ENCODE measurements at places on chromosomes 7 and 10.

DNA sequence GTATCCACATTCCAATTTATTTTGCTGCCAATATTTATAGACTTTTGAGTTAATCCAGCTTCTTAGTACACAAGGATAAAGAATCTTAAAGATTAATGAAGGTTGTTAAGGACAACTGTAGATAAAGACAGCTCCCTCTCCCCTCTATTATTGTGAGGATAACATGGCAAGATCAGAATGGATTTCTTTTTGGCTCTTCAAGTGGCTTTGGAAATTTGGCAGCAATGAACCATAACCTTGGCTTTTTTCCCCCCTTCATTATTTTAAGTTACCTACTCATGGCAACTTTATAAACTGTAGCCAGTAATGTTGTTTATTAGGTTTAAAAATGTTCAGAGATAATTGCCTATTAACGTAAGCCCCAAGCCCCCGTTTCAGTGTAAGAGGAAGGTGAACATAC lies 131.1 kb upstream of the SLC26A5 start:
- no peak for DNase-seq

- DNase-seq, result no peak
Observed at GRCh38 chr7:5582532-5582935, 158.9 kb upstream of the TNRC18 start.

DNA sequence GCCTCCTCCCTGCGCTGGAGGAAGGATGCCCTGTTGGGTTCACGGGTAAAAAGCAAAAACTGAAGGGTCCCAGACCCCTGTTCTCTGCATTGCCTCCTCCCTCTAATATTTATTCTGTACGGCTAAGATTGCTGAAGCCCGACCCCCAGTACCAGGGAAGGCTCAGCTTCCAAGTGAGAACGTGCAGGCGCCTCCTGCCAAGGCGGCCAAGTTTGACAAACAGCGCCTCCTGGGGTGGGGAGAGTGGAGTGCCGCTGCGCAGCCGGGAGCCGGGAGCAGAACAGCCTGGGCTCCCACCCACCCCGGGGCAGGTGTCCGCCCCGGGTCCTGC lies 4.7 kb upstream of the EBF3 start:
- no peak for DNase-seq

DNA sequence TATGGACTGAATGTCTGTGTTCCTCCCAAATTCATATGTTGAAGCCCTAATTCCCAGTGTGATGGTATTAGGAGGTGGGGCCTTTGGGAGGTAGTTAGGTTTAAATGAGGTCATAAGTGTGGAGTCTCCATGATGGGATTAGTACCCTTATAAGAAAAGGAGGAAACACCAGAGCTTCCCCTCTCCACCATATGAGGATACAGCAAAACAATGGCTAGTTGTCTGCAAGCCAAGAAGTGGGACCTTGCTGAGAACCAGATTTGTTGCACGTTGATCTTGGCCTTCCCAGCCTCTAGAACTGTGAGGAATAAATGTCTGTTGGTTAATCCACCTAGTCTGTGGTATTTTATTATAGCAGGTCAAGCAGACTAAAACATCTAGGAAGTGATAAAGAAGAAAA lies 102.2 kb downstream of the AHCYL2 start:
- DNase-seq, result no peak

DNA sequence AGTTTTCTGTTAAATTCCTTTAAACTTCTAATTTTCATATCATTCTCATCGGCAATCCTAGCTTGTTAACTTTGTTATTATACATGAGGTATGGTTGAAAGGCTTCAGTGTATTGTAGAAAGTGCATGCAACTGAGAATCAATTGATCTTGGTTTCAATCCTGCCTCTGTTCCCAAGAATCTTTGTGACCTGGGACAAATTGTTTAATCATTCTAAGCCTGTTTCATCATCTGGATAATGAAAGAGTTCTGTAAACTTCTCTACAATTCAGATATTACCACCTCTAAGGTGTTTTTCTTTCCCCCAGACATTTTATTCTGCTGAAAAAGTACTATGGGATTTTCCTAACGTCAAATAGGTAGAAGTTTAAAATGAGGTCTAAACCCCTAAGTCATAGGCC lies 179.0 kb downstream of the RNLS start:
- no peak for DNase-seq

DNA sequence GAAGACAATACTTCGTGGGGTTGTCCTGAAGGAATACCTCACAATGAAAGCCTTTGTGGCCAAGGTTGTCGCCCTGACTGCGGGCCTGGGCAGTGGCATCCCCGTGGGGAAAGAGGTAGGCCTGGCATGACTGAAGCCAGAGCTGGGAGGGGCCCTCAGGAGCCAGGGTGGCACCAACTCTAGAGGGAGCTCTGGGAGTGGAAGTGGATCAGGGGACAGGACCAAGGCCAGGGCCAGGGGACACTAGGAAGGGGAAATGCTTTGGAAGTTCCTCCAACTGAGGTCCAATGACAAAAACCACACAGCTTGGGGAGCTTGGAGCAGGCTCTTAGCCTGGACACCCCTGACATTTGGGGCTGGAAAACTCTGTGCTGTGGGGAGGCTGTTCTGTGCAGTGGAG lies 5.8 kb downstream of the CLCN1 start:
- DNase-seq, result no peak

GRCh38 chr7:115229401-115230105 lies 307.7 kb downstream of the MDFIC start:
- peak; percentile 23 for DNase-seq

DNA sequence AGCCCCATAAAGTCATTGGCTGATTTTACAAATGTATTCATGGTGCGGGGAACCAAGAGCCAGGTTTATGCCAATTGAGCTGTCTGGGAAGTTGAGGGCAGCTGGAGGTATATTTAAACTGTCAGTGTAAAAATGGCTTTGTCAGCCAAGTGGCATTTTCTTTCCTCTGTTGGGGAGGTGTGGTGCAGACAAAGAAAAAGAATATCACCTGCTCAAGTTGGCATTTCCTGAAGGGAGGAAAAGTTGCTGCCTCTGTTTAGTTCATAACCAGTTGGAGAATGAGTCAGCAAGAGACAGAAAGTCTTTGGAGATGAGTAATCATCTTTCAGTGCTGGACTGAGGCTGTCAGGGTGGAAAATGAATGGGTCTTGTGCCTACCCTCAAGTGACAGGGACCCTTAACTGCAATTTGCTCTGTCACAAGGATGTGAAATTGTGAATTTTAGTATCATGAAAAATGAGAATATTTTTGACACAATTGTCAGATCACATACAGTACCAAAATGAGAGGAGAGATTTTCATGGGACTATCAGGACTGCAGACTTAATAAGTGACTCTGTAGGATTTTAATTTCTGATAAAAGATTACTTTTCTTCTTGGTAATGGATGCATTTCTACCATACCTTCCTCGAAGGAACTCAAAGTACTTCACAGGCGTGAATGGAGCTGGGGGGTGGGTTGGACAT lies 137.3 kb downstream of the ANLN start:
- DNase-seq, result peak; percentile 87

- DNase-seq, result no peak
Observed at GRCh38 chr7:112616295-112616694, 135.5 kb downstream of the LSMEM1 start.

DNA sequence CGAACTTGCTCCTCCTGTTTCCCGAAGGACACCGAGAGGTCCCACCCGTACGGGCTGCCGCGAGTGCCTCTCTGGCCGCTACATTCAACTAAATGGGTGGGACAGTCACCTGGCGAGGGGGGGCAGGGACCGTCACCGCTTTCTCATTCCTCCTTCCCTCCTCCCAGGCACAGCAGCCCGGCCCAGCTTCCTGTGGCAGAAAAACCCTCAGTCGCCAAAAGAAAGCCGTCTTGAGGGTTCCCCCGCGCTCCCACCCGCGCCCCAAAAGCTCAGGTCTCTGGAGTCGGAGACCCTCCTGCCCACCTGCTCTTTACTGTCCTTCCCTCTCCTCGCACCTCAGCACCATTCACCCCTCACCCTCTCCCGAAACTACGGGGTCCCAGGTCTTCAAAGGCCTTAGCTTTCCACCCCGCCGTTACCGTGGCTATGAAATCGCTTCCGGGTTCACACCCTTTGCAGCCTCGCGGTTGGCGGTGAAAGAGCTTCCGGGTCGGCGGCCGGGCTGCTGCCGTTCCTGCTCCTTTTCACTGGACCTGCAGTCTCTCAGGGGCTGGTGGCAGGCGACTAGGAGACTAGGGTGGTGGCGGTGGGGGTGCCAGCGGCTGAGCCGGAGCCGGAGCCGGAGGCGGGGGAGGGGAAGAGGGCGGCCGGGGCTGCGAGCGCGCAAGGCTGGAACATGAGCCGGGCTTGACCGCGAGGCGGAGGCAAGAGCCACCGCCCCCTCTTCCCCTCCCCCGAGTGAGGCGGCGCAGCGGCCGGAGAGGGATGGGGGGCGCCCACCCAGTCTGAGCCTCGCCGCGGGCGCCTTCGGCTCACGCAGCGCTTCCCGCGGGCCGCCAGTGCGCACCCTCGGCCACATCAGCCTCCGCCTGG lies at the start of the genes ANKIB1 and KRIT1:
ANKIB1 (plus strand) TSS at position 488 of the 873 bp plus-strand sequence. CDS start 49,005 bp downstream, outside the sequence.
KRIT1 (minus strand) TSS at position 428 of the 873 bp plus-strand sequence. CDS start 3,779 bp downstream, outside the sequence.
- peak; percentile 76 for DNase-seq

DNA sequence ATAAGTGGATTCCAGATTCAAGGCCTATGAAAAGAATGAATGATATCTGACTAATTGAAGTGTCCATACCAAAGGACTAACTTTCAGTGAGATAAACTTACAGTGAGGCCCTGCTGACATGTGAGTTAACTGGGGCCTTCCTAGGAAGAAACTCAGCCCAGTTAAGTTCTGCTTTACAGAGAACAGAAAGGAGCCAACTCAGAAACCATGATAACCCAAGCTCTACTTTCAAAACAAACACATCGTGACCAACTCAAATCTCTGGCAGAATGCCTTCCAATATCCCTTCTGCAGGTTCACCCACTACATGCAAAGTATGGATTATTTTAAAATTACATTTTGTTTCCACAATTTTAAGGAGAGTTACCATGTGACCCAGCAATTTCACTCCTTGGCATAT lies 75.8 kb upstream of the MRLN start:
- no peak for DNase-seq

DNA sequence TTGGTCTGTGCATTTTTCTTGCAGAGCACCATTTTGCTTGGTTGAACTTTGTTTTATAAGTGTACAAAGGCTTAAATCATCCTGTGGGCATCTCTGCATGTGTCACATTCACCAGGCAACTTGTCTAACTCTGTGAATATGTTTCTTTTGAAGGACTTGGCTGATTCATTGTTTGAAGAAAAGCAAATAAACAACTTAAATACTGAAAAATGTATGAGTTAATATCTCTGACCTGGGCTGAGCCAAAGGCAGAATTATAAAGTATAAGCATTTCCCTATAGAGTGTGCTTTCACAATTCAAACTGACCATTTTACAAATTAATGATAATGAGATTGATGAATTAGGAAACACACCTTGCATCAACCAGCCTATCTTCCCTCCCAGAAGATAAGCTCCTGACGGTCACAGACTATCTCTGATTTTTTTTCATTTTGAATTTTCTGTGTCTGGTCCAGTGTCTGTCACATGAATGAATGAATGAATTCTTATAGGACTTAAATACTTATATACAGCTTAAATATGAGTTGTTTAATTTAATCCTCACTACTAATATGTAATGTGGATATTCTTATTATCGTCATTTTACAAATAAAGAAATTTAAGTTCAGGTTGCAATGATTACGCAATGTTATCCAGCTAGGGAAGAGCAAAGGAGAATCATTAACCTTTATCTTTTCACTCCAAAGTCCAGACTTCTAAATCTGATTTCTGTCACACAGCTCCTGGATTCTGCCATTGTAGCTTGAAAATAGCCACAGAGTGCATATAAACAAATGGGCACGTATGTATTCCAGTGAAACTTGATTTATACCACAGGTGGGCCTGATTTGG lies 182.0 kb upstream of the PHYHIPL start:
- DNase-seq, result peak; percentile 37

DNA sequence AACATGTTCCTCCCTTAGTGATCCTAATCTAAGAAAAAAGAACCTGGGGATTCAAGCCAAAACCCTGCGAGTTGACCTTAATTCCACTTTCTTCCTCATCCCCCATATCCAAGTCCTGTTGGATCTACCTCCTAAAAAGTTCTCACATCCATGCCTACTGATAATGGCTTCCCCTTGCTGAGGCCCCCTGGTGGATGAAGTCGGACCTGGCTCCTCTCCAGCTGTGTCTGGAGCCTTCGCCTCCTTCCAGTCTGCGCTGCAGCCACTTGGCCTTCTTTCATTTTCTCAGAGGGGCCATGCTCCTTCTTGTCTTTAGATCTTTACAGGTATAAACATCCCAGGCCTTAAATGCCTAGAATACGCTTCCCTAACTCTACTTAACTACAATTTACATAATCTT lies 8.1 kb downstream of the PDE1C start:
- peak; percentile 35 for DNase-seq

DNA sequence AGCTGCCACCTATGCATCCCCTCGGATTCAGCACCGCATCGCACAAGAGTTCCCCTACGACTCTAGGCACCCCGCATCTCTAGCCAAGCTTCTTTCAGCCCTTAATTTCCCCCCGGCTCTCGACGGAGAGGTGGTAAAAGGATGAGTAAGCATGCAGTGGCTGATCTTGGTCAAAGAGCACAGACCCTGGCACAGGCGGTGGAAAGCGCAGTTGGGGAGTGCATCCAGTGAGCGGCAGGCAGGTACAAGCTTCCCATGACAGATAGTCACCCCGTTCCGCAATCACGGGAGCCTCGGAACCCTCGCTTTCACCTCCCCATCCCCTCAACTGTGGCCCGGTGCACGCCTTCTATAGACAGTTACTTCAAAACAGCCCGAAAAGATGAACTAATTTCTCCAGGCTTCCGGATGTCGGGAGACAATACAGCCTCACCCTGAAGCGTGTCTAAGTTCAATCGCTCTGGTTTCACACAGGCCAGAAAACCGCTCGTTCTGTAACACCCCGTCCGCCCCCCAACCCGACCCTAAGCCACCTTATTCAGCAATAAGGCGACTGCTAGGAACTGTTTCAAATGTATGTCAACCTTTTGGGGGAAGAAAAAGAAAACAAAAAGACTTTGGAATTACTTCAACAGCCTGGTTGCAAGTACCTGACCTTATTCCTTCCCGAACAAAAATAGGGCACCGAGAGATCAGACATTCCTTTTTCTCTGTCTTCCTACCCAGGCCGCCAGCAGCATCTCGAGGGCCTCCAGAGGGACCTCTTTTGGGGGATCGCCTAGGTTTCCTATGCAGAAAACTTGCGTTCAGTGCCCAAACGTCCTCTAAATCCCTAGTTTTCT lies 1.4 kb downstream of the RHEB start:
- peak; percentile 56 for DNase-seq

- DNase-seq, result peak; percentile 41
Observed at GRCh38 chr7:27210441-27211083, 10.7 kb upstream of the HOXA13 start.

DNA sequence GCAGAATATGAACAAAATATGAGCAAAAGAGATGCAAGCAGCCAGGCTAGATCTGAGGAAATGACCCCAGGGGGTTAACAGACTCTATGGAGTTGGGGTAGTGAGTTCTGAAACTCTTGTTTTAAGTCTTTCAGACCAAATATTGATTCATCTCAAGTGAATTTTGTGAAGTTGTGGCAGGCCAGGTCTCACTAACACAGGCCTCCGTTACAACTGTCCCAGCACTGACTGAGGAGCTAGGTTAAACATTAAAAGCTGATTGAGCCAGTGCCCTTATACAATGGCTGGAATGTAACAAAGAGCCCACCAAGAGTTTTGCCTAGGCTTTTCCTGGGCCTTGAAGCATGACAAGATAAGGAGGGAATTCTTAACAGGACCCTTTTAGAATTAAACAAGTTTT lies 192.3 kb upstream of the STK17A start:
- no peak for DNase-seq

Data from fibroblast of lung (primary cell).